Fibroblast of villous mesenchyme (primary cell): ENCODE measurements at places on chromosomes 5 and 9. TPM values are rescaled to one million over a fixed set of nuclear protein-coding genes. Genes with fewer than 3 reads are reported as not detected.

DNA sequence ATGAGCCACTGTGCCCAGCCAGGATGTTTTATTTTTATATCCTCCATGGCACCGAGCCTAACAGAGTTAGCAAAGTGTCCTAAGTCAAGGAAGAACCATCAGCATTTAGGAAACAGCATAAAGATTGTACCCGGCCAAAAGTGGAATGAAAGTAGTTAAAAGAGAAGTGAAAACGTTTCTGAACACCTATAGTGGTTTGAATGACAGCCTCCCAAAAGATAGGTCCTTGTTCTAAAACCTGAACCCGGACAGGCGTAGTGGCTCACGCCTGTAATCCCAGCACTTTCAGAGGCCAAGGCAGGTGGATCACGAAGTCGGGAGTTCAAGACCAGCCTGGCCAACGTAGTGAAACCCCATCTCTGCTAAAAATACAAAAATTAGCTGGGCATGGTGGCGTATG is 37.4 kb downstream of the ZFAND5 start:
- DNase-seq = no peak

Gene KCNMB1
- under 0.01 TPM in 1 of 2 replicates, not detected in the other for total RNA-seq

DNA sequence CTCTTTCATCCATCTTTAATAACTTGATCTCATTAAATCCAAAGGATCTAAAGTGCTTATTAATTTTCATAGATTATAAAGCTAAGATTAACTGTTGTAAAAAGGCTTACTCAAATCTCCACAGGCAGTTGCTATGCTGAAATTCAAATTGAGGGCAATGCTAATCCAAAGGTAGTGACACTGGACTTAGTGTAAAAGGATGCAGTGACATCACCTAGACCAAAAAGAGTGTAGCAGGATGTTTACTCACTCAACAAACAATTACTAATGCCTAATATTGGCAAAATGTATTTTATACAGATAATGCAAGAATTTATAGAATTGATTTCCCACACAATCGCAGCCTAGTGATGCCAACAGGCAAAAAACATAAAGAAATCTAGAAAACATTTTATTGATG is 756.2 kb downstream of the CDH9 start:
- no peak for DNase-seq

DNA sequence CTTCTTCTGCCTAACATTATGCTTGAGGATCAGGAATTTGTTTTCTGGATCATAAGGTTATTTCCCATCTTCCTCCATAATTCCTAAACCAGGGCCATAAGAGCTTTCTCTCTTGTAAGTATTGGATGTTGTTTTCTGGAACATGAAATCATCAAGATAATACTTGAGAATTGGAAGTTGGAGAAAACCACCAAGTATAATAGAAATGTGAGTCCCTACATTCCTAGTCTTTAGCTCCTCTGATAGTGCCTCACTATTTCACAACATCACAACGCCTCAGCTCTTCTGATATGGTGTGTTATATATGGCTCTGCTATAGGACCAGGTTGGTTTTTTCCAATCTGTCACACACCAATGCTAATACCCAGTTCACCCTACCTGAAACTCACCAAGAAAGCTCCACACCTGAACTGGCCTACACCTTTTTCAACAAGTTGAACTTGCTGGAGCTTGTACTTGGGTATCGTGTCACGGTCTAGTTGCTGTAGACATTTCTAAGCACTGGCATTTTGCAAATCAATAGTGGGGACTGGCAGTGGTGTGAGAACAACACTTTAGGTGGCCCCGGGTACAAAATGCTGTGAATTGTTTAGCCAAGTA is 141.1 kb downstream of the ACTBL2 start:
- DNase-seq = peak; percentile 32

Gene SLC6A19
- not detected in 2 replicates for total RNA-seq

GRCh38 chr9:520302-520701 is 305.6 kb downstream of the DOCK8 start:
- DNase-seq = no peak

DNA sequence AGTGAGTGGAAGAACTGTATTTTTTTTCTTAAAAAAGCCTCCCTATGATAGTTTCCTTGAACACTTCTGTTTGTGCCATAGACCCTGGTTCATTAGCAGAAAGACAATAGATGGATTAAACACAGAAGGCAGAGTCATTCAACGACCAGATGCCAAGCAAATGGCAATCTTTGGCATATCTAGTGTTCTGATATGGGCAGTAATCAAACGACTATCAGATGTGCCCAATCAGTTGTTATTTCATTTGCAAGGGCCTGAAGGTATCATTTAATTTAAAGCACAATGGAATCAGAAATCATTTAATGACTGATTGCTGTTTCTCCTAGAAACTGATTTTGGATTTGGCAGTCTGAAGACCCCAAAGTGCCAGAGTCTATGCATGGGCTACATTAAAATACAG is 61.3 kb downstream of the SGCD start:
- no peak for DNase-seq

GRCh38 chr9:16344343-16344742 is 526.1 kb downstream of the BNC2 start:
- peak; percentile 93 for DNase-seq

Gene FBP1
- not detected in 2 replicates for total RNA-seq

Gene SPATA31C1
- not detected in 2 replicates for total RNA-seq

DNA sequence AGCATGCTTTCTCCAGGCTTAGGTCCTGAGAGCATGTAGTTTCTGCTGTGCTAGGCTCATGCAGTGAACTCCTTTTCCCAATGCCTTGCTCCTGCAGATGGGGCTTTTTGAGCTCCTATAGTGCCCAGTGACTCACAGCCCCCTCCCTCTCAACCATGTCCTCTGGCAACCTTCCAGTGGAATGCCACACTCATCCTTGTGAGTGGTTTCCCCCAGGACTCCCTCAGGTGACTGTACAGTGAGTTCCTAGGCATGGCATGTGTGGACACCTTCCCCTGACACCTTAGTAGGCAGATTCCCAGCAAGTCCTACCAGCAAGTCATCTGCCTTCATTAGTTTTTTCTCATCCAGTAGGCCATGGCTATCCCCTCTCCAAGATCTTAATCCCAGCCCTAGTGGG is 72.4 kb upstream of the CXCL14 start:
- no peak for DNase-seq

DNA sequence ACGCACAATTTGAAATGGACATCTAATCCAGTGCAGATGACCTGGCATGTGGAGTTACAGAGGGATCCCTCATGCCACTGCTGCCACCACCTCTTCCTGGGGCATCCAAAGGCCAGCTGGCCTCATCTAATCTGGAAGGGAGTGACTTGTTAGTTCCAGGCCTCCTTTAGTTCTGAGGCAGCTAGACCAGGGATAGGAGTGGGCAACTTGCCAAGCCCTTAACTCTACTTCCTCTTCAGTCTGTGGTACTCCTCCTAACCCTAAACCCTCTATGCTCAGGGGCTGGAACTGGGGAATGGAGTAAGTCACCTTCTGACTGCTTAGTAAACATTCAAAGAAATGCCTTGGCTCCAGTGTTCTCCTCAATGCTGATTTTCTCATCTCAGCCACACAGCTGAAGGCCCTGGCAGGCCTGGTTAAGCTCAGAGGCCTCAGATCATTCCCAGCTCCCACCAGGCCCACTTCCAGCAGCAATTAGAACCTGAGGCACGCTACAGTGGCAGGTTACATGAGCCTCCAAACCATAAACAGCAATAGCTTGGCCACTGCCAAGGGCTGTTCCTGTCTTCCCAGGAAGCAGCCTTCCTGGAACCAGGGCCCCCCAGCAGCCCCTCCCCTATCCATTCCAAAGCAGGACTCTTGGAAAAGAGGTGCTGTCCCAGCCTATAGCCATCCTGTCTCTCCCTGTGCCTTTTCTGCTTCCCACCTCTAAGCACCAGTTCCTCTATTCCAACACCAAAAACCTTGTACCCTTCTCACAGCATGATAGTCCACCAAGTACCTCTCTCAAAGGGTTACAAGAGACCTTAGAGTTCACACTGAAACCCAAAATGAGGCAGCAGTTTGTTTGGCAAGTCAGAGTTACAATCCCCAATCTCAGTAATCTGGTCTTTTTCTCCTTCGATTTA is 2.0 kb downstream of the EIF4EBP3 start:
- DNase-seq = peak; percentile 76

Gene CCDC187
- total RNA-seq = under 0.01 TPM in 2 replicates

- no peak for DNase-seq
These were observed 382.3 kb upstream of the SLC30A5 start for GRCh38 chr5:68711293-68712200.

- DNase-seq = peak; percentile 4
These were observed 902.4 kb downstream of the NR2F1-AS1 start for GRCh38 chr5:92678640-92679039.

GRCh38 chr5:152142840-152143469 is 218.3 kb upstream of the GLRA1 start:
- DNase-seq = peak; percentile 49

- no peak for DNase-seq
These were observed 33.4 kb downstream of the TJP2 start for GRCh38 chr9:69207503-69207902.

DNA sequence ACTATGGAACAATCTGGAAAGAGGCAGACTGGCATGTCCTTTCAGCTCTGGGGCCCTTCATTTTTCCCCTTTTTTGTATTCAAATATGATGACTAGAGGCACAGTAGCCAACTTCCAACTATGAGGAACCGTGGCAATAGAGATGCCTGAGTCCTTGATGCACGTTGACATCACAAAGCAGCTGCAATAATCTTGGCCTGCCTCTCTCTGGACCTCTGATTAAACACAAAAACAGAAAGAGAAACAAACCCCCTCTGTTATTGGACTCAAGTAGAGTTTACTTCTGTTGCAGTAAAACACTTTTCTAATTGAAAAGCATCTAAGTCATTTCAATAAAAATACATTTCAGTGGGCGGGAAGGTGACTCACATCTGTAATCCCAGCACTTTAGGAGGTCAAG is 122.2 kb upstream of the GRAMD2B start:
- DNase-seq = no peak

Gene CDH9
- total RNA-seq = not detected in 2 replicates

Gene IFNB1
- total RNA-seq = not detected in 2 replicates

DNA sequence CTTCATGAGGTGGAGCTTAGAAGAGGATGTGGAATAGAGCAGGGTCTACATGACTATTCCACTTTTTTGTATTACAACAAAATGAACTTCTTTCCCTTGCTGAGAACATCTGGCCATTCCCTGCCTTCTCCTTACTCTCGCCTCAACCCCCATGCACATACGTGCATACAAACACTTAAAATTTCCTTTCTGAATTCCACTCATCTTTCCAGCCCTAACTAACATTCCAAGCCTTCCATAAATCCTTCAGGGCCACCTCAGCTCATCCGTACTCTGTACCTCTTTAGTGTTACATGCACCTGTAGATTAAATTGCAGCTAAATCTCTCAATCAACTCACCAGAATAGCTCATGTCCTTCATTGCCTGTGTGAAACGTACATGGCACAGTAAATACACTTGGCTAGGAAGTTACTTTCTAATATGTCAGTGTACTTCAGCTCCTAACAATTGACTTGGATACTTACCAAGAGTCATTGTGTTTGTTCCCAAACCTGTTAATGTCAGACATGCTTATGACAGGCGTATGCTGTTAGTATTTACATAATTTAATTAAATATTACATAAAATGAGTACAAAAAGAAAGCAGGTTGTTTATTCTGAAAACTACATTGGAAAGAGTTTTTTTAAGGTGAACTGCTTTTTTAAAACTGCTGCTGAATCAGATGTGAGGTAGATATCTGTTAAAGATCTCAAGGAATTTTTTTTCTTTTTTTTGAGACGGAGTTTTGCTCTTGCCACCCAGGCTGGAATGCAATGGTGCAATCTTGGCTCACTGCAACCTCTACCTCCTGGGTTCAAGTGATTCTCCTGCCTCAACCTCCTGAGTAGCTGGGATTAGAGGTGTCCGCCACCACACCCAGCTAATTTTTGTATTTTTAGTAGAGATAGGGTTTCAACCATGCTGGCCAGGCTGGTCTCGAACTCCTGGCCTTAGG is 55.7 kb downstream of the GLIS3 start:
- no peak for DNase-seq

Gene F2RL2
- 29.8 and 43.2 TPM in 2 replicates for total RNA-seq

Gene ADAMTS19
- 8.7 and 9.5 TPM in 2 replicates for total RNA-seq

GRCh38 chr5:151002250-151002649 is 18.1 kb upstream of the GPX3 start:
- peak; percentile 64 for DNase-seq
